ENCODE measurements at places on chromosomes 13 and 19.

- no peak for DNase-seq
These were observed at the start of gene DLL3 for GRCh38 chr19:39498798-39499642. Gene DLL3, plus strand, starts transcription at chr19:39498947. Its CDS starts 28 bp downstream, at chr19:39498975.

DNA sequence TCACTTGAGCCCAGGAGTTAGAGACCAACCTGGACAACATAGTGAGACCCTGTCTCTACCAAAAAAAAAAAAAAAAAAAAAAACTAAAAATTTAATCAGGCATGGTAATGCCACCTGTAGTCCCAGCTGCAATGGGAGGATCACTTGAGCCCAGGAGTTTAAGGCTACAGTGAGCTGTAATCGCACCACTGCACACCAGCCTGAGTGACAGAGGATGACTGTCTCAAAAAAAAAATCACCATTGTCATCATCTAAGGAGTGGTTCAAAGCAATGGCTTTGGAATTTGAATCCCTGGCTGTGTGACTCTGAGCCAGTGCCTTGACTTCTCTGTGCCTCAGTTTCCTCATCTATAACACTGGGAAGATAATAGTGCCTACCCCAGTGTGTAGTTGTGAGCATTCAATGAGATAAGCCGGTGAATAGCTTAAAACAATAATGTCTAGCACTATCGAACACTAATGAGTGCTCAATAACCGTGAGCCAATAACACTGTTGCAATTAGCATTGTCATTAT is 11.5 kb downstream of the IGSF23 start:
- DNase-seq, result no peak

DNA sequence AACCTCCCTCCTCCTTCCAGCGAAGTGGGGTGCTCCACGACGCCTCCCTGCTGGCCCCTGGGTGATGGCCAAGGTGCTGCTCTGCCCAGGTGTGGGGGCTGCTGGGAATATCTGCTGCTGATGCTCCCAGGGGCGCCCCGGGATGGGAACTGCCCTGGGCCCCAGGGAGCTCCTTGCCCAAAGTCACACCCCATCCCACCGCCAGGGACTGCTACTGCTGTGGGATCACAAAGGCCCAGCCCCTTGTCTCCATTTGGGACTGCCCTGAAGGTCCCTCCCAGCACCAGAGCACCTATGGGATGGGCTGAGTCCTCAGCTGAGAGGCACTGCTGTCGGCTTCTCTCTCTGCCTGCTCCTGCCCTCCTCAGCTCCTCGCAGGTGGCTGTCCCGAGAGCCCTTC is 19.0 kb downstream of the CHST8 start:
- no peak for DNase-seq

GRCh38 chr19:32313569-32314265 is 31.7 kb upstream of the ZNF507 start:
- DNase-seq, result no peak

DNA sequence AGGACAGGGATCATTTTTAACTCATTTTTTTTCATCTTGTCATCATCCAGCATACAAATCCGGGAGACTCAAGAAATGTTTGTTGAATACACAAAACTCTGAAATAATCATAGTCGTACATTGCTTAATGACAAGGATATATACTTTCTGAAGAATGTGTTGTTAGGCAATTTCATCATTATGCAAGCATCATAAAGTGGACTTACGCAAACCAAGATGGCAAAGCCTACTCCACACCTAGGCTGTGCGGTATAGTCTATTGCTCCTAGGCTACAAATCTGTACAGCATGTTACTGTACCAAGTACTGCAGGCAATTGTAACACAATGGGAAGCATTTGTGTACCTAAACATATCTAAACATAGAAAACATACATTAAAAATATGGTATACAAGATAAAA is 264.1 kb downstream of the TSHZ3 start:
- no peak for DNase-seq

- DNase-seq, result no peak
These were observed 753.3 kb downstream of the OLFM4 start for GRCh38 chr13:53781941-53782340.

- no peak for DNase-seq
These were observed 64.6 kb downstream of the ATP11A start for GRCh38 chr13:112754281-112755025.

DNA sequence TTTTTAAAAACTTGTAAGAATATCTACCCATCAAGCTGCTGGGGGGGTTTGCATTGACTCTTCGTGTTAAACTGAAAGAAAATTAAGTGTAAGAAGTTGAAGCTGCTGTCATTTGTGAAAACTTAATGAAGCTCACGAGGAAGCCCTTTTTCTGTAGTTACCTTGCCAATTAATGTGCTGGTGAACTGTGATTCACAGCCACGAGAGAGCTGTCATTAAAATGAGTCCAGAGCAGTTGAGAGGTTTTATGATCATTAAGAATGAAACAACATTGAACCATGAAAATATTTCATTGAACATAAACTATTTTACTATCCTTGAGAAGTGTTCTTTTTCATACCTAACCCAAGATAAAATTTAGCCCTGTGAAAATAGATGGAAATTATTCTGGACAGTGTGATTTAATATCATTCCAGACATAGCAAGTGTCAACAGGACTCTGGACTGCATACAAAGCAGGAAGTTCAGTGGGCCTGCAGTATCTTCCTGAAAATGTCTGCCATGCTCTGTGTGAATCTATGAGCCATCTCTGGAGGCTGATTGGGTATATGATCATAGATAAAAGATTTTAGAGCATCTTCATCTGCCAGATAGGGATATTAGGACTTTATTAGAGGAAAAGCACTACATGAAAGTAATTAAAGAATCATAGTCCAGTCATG is 53.8 kb downstream of the DPY19L3 start:
- no peak for DNase-seq

DNA sequence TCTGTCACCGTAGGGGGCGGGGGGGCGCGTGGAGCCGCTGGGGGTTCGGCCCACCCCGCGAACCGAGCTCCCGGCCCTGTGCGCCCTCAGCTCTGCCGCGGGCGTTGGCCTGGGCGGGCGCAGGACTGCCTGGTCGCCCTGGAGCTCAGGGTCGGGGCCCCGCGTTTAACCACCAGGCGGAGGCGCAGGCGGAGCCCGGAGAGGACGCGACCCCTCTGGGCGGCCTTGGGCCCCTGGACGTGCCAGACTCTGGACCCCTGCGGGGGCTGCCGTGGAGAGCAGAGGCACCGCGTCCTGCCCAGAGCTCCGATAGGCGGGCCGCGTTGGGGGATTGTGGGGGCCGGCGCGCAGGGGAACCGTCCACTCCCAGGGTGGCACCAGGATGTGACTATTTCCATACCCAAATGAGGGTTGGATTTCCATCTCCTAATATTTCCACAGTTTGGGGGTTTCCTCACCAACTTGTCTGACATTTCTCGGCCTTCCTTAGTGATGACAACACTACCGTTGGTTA is 13.0 kb upstream of the USP29 start:
- no peak for DNase-seq

DNA sequence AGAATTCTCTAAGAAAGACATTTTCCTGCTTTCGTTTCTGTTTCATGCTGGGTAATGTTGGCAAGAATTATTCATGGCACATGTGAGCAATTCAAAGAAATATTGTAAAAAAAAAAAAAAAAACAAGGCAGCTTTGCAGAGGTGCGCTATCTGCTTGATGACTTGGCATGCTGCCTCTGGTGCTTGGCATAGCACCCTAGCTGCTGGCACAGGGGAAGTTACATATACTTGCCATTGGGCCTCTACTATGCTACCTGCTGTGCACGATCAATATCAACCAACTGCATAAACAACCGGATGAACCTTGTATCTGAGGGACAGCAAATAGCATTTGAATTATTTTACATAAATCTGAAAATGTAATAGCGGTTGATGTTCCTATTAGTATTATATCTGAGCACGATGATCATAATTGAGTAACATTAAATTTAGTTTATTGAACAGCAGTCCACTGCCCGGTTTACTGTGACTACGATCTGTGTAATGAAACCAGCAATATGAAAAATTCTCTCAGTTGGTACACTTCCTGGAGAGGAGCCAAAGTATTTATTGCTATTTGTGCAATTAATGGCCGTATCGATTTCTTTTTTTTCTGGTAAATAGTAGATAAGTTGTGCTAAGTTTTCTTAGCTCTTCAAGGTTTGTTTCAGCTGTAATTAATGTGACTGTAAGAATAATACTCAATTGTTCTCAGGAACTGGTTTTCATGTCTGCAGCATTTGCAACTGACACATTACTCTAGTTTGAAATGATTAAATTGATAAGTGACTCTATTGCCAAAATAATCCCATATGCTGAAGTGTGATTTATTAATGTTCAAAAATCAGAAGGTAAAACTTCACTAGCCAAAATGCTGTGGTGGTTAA is 717.3 kb downstream of the DACH1 start:
- no peak for DNase-seq

DNA sequence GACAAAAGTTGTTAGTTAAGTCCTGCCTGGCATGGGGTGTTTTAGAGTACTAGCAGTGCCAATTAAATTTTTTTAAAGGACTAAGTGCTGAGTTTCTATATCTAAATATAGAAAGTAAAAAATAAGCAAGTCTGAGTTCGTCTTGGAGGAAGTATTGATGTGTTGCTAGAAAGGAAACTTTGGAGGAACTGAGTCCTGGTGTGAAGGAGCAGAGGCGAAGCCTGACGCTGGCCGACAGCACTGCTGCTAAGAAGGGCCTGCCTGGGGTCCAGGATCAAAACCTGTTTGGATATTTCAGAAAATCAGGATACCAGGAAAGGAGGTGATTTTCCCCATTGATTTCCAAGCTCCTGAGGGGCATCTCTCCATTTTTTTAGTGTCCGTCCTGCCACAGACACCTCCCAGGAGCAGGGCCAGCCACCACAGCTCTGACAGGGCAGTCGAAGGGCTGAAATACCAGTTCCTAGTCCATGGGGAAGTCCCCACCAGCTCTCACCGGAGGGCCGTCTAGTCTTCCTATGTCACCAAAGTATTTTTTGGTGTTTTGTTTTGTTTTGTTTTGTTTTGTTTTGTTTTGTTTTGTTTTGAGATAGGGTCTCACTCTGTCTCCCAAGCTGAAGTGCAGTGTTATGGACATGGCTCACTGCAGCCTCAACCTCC is 38.2 kb upstream of the NPAS1 start:
- DNase-seq, result no peak

DNA sequence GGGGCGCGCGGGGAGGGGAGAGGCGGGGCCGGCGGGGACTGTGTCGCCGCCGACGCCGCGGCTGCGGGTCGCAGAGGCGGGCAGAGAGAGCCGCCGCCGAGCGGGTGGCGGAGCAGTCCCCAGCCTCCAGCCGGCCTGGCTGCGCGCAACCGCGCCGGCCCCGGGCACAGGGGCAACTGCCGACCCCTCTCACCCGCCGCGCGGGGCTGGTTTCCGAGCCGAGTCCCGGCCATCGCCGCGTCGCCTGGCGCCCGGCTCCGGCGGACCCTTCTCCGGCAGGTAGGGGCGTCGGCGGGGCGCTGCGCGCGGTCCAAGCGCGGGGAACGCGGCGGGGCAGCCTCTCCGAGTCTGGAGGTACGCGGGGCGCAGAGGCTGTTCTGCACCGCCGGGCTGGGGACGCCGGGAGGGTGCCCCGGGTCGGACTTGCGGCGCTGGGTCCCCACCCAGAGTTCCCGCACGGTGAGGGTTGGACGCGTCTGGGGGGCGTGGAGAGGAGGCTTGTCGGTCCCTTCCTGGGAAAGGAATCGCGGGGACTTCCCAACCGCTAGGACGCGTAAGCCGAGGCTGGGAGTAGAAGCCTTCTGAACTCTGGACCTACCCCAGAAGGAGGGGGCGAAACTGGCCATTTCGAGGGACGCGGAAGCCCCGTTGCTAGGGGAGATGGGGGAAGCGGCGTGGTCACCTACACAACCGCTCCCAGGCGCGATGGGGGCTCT is 133.6 kb upstream of the MYO16 start:
- DNase-seq, result no peak

DNA sequence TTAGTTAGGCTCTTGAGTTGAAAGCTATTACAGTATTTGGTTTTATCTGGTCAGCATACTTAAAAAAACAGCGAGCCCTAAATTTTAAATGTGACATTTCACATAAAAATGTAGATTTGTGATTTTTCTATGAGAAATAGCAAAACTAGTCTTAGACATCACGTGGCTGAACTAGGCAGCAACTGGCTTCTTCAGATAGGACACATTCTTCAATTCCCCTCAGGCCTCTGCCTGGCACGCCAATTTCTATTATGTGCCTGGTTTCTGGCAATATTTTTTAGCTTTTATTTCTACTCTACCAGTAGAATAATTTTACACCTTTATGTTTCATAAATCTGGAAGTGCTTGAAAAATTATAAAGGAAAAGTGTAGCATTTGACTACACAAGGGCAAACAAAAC is 433.7 kb downstream of the DIAPH3 start:
- no peak for DNase-seq

DNA sequence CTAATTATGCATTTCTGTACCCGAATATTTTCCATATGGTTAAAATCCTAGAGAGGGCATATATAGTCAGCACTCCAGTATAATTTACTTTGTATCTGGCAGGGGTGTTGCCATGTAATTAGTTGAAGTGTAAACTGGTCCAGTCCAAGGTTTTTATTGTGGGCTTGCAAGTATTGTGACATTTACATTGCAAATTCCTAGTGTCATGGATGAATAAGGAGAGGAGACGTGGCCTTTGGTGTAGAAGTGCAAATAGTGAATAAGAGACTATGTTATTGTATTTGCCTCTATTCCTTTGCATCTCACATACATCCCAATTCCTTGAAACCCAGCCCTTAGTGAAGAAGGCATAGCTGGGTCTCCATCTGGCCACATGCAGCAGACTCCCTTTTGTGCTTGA is 330.6 kb downstream of the ATP8A2 start:
- DNase-seq, result no peak

- no peak for DNase-seq
These were observed 147.7 kb downstream of the GGACT start for GRCh38 chr13:100440751-100441425.

- DNase-seq, result no peak
These were observed 406.3 kb downstream of the GPC5 start for GRCh38 chr13:91804724-91805123.

- DNase-seq, result no peak
These were observed 62.9 kb downstream of the TRPC4 start for GRCh38 chr13:37806666-37807065.

- no peak for DNase-seq
These were observed 1.3 kb downstream of the GNA15 start for GRCh38 chr19:3137119-3137518.

- DNase-seq, result no peak
These were observed 4.2 kb downstream of the TMEM259 start for GRCh38 chr19:1016647-1017114.

- DNase-seq, result no peak
These were observed 30.1 kb downstream of the ZAR1L start for GRCh38 chr13:32284927-32285632.

DNA sequence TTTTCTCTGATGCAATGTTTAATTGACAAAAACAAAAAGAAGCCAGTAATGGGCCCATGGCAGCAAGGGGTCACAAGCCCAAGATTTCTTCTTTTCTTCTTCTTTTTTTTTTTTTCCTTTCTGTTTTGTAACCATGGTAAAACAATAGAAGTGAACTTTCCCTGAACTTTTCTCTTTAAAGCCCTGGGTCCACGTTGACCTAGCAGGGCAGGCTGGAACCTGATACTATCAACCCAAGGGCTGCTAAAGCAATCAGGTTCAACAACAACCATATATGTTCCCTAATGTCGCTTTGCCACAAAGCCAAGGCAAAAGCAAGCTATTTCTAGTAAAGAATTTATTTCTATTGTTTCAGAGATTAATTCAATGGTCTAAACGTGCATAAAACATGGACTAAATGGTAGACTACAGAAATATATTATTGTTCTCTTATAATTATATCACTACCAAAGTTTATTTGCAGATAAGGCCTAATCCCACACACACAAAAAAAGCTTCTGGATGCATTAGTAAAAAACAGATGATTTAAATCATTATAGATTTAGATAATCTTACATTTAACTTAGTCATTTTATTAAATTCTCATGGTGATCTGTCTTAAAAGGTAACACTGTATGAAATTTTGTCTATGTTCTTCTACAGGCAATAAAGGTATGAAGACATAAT is 153.9 kb downstream of the DACH1 start:
- no peak for DNase-seq

- no peak for DNase-seq
These were observed 34.4 kb upstream of the VWA8 start for GRCh38 chr13:41995336-41995735.
